Stimulated activated CD4-positive, alpha-beta T cell treated with anti-CD3 and anti-CD28 coated beads, Interleukin-1b, Interleukin-23, amount 100 ng/mL, for 48 hours (primary cell): ENCODE measurements at places on chromosomes 4 and X.

- DNase-seq = no peak
Measured at GRCh38 chrX:2325076-2325784, 175.5 kb downstream of the DHRSX start.

GRCh38 chr4:133910165-133910564 is 291.4 kb downstream of the PABPC4L start:
- DNase-seq = no peak

GRCh38 chr4:8599657-8600056 is 7.1 kb downstream of the CPZ start:
- DNase-seq = no peak

DNA sequence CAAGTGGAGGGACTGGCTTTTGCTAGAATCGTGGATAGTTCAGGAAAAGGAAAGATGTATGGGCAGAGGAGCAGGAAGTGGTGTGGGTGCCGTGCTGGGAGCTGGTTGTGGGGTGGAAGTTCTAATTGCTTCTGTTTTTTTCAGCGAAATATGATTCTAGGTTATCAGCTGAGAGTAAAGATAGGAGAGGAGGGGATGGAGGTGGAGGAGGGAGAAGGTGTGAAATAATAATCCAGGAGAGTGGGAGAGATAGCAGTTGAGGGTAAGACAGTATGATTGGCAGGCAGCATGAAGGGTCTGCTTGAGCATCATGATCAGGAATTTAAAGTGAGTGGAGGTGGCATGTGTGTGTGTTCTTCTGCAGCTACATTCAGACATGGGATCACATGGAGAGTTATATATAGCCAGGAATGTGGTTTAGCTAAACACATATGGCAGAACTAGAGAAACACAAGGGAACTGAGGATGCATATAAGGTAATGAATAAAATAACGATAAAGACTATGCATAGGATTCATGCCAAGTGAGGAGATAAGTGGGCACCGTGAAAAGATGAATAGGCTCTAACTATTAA is 133.7 kb downstream of the ANK2 start:
- no peak for DNase-seq

DNA sequence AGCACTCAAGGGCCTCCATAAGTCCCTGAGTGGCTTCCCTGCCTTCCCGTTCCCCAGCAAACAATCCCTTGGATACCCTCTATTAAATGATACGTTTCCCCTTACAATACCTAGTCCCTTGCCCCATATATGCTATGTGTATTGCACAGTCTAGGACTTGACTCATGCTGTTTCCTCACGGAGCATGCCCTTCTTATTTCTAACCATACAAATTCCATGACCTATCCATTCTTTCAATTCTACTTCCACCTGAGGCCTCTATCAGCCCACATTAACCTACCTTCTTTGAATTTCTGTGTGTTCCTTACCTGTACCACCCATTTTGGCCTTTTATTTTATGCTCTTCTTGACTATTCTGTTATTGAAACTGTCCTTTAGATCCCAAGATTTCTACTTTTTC is 2.9 kb upstream of the PGRMC2 start:
- no peak for DNase-seq

DNA sequence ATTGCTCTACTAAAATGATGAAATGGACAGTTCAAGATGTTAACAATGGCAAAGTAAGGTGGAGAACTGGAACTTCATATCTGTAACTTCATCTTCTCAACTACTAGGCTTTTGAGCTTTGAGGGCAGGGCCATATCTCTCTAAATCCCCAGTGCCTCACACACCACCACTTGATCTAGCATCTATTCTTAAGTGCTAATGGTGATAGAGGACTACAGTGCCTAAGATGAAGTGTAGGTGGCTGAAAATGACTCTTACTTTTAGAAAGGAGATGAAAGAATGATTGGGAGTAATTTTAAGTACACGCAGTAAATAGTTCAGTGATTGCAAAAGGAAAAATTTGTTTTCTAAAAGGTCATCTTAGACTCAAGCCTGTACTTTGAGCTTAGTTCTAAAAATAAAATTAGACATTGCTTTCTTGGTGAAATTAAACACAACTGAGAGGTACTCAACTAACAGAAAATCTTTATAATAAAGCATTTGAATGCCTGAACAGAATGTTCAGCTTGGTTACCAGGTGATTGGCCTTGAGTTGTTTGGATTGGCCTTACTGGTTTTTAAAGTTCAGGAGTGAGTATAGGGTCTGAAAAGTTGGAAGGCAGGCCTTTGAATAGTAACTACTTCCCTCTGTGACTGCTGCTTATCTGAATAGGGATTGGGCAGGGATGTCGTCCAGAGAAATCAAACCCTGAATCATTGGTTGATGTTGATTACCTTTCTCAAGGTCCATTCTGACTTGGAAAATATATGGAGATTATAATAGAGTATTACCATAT is 45.4 kb downstream of the DIAPH2 start:
- no peak for DNase-seq

GRCh38 chr4:55488716-55489115 is 58.0 kb downstream of the CLOCK start:
- DNase-seq = no peak

DNA sequence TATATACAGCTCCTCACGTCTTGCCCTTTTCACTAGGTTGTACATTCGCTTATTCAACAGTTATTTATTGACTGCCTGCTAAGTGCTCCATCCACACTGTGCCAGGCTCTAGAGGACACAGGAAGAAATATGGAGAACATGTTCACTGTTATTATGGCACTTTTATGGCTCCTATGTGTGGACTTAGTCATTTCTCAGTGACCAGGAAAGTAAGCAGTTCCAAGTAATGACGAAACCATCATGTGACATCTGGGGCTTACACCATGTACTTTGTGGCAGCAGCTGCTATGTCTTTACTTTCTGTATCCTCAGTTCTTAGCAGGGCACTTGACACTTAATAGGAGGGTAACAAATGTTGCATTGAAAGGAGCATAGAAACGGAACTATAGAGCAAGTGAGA is 278.0 kb downstream of the ANK2 start:
- no peak for DNase-seq

DNA sequence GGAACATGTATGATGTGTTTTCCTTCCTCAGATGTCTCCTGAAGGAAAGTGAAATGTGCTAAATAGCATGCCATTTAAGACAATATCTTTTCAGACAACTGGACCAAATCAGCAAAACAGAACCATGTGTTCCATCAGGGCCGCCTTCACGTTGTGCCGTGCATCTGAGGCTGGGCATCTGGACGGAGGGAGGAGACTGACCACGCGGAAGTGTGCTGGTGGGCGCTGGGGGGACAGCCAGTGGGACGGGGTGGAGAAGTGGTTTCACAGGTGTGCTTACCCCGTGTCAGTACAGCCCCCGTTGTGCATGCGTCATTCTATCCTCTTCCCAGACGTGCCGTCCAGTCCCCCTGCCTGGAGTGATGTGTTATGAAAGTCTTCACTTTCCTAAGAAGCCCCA is 342.1 kb upstream of the FAT1 start:
- no peak for DNase-seq

GRCh38 chr4:41215155-41215554 is 813 bp upstream of the APBB2 start:
- DNase-seq = no peak

GRCh38 chr4:171667906-171668305 is 145.3 kb upstream of the GALNTL6 start:
- no peak for DNase-seq

DNA sequence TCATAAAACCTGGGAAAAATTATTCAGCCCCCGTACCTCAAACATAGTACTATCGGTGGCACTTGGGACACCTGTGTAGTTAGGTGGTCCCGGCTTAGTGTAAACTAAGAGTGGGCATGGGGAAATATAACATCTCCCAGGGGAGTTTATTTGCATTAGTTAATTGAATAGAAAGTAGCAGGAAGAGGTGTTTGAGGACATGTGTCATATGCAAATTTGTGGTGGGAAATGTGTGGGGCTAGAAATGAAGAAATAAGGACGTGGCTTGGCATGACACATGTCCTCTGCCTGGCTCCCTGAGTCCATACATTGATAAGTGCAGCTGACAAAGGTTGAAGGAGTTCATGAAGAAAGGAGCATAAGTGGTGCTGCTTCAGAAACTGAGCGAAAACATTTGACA is 483.6 kb downstream of the SH2D1A start:
- DNase-seq = peak; percentile 3

DNA sequence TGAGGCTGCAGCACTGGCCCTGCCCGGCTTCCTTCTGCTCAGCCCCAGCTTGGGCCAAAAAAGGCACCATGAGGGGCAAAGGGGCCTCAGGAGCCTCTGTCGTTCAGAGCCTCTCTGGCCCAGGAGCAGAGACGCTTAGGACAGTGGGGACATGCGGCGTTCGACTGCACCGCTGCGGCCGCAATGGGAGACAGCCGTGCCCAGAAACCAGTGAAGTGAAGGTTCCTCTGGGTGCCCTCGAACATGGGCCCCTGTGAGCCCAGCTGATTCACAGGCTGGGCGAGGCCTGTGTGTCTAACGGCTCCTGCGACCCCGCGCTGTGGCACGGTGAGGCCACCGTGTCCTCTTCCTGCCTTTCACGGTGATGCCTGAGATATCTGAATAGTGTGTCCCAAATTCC is 235.0 kb downstream of the AFAP1 start:
- DNase-seq = no peak

DNA sequence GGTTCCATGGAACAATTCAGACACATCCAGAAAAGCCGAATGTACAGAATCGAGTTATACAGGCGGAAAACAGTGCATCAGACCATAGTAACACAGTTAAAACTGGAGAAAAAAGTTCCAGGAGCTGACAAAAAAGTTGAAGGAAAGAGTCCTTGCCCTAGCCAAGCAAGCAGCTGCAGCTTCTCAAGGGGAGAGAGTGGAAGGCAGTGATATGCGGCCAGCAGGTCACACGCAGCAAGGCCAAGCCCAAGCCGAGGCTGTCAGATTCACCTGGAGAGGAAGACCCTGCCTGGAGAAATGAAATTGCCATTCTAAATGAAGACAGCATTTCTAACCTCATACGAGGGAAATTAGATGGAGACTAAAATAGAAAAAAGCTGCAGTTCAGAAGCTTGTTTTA is 55.8 kb downstream of the RGS12 start:
- DNase-seq = no peak

GRCh38 chr4:95251568-95251967 is 297.2 kb downstream of the UNC5C start:
- no peak for DNase-seq

DNA sequence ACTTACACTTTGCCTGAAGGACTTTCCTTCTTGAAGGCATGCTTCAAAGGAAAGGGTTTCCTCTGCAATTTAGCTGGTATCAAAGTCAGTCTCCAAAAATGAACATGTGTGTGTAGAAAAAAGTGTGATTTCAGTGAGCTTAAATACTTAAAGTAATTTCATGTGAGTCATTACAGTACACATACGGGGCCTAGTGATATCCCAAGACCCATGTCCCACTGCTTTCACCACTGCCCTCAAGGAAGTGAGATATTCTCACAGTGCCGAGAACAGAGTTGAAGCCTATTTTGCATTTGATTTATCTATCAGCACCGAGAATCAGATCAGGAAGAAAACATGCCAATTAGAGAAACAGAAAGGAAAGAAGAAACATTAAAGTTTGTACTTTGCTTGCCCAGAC is 61.0 kb downstream of the CHST7 start:
- DNase-seq = no peak

DNA sequence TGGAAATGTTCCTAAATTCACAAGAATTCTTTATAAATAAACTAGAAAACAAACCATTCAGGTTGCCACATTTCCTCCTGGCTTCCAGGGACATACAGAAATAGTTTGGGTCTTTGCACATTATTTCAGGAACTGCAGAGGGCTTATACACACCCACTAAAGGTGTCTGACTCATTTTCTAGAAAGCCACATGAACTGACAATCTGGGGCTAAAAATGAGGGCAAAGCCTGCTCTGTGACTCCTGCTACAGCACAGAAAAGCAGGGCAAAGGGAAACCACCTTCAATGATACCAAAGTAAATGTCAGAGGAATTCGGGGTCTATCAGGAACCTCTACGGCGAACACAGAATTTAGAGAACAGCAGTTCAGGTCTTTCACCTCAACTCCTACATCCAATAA is 112.2 kb upstream of the MAP3K15 start:
- DNase-seq = peak; percentile 13

DNA sequence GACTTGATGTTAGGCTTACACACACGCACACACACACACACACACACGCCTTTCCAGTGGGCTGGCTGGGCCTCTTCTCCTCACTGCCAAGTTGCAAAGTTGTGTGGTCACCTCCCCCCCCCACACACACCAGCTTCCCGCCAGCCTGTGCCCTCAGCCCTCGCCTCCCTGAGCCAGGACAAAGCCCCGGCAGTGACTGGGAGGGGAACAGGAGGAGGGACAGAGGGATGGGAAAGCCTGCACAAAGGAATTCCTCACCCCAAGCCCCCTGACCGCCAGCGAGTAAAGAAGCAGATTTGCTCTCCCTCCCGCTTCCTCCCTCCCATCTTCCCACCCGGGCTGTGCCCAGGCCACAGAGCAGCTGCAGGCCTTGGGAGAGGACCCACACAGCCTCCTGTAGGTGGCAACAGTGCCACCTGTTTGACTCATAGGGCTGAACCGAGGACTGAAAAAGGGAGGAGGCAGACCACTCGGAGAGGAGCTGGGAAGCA is at the start of gene GDPD2:
Gene GDPD2, plus strand, starts transcription at position 464 of the 491 bp plus-strand sequence. CDS start 1,671 bp downstream, outside the sequence.
- DNase-seq = no peak

DNA sequence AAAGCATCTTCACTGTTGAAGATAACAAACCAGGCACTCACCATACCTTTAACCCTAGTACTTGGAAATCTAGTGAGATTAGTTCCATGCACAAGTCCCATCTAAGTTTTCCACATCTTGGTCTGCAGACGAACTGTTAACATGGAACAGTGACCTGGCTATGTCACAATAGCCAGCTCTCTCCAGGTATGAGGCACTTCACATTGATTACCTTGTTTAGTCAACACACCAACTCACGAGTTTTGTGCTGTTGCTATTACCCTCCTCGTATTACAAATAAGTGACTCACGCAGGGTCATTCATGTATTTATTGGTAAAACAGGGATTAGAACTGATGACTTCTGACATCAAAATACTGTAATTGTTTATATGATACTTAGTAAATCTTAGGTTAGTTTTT is 36.4 kb upstream of the FRAS1 start:
- DNase-seq = no peak

DNA sequence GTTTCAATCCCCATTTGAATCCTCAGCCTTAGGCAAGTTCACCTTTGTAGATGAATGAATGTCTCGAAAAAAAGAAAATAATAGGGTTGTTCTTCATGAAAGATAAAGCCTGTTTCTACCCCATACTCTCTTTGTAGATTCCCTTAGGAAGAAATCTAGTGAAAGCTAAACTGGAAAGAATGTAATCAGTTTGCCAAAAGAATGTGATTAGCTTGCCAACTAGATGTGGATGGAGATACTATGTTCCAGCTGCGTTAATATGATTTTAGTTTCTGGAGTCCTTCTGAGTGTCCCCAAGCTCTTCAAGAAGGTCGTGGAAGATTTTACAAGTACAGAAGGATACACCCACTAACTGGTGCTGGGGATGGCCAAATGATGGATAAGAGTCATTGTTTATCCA is 162.3 kb upstream of the EDNRA start:
- DNase-seq = no peak

GRCh38 chrX:15194146-15194545 is 75.7 kb downstream of the ASB9 start:
- no peak for DNase-seq

DNA sequence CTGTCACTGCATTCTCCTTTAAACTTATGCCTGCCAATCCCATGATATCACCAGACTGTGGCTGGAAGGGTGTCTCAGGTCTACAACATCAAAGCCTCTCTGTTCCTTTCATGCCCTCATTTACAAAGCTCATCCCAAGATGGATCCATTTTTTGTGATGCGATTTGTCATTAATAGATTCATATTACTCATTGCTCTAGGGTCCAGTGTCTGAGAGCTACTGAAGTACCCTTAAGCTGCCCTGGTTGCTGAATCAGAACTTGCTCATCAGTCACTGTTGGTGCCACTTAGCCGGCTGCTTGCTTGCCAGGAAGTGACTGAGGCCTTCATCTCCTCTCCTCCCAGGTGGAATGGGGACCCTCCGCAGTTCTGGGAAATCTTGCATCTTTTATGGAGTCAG is 395.5 kb upstream of the BOD1L1 start:
- DNase-seq = no peak
